ENCODE measurements at places on chromosomes 6 and 20. TPM values are rescaled to one million over a fixed set of nuclear protein-coding genes. Genes with fewer than 3 reads are reported as not detected.

- H3K4me1 ChIP-seq, result no peaks in the 10 kb centered on the region
- no peak for DNase-seq
- H3K27me3 ChIP-seq, result no peaks in the 10 kb centered on the region
Measured at GRCh38 chr20:46594725-46595124, 44.3 kb upstream of the OCSTAMP start.

Gene RSPO4
- not detected for total RNA-seq

Gene RAET1G
- total RNA-seq, result 2.2 TPM

DNA sequence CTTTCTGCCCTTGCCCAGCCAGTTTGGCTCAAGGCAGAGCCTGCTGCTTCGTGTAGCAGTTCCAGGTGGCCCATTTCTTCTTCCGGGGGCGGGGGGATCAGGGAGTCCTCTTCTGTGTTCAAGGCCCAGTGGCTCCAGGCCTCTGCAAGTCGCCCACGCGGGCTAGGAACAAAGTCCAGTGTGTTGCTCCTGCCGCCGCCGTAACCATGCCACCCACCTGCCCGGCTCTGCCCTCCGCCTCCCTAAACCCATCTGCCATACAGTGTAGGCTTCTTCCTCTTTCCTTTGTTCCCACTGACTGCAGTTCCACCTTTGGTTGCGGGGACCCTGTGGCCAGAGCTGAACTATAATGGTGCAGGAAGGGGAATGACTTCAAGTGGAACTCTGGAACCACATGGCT lies 43.9 kb upstream of the SRF start:
- H3K36me3 ChIP-seq, result peaks cover 18% of the 10 kb centered on the region
- H3K4me3 ChIP-seq, result no peak overlapping the region
- no peaks in the 10 kb centered on the region for H3K27me3 ChIP-seq
- no peak for DNase-seq

DNA sequence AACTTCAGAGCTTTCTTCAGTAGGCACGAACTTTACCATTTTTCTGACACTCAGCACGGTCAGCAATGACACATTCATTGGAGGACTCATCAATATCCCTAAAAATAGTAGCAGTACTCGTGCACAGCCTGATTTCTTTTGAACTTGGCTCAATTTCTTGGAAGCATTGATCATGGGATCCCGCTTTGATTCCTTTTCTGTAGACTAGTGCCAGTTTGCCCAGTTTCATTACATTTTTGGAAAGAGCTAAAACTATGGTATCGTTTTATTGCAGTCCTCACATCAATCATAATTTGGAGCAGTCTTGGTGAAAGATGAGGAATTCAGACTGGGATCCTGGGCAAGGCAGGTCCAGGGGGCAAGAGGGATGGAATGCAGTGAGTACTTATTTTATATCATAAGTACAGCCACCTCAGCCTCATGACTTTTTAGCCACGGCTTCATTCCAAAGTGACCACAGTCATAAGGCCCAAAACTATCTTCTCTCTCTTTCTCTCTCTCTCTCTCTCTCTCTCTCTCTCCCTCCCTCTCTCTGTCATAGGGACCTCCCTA lies 170.9 kb upstream of the AKAP12 start:
- peaks cover 16% of the 10 kb centered on the region for H3K36me3 ChIP-seq
- no peak overlapping the region for H3K4me3 ChIP-seq
- DNase-seq, result peak; percentile 62
- H3K27me3 ChIP-seq, result no peaks in the 10 kb centered on the region
- H3K4me1 ChIP-seq, result peaks cover 24% of the 10 kb centered on the region

GRCh38 chr20:49427751-49428518 lies 54.5 kb downstream of the KCNB1 start:
- no peak overlapping the region for H3K27ac ChIP-seq
- no peak for DNase-seq
- H3K36me3 ChIP-seq, result no peaks in the 10 kb centered on the region
- H3K27me3 ChIP-seq, result peaks cover 41% of the 10 kb centered on the region
- no peak overlapping the region for H3K4me3 ChIP-seq
- H3K4me1 ChIP-seq, result no peaks in the 10 kb centered on the region

GRCh38 chr20:32449890-32450401 lies 91.8 kb downstream of the ASXL1 start:
- peaks cover 89% of the 10 kb centered on the region for H3K36me3 ChIP-seq
- DNase-seq, result no peak
- no peak overlapping the region for H3K4me3 ChIP-seq
- H3K27ac ChIP-seq, result no peak overlapping the region
- H3K27me3 ChIP-seq, result no peaks in the 10 kb centered on the region

DNA sequence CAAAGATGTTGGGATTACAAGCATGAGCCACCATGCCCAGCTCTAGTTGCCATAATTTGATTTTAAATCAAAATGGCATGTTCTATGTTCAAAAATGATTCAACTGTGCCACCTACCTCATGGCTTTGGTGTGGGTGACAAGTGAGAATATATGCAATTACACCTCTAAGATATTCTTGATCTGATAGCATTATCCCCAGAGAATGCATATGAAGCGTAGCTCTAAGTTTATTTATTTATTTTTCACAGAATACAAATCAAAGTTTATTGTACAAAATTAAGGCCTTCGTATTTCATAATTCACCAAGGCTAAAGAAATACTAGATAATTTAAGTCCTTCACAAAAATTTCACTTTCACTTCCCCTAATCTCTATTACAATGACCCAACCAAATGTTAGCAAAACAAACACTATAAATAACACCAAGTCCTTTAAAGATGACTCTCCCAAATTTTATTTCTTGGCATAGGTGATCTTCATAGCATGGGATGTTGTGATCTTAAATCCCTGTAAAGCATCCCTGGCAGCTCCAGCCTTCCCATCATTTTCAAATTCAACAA lies 205.9 kb upstream of the TAB2 start:
- no peak for DNase-seq
- no peaks in the 10 kb centered on the region for H3K4me1 ChIP-seq
- H3K27me3 ChIP-seq, result peaks cover 27% of the 10 kb centered on the region
- H3K4me3 ChIP-seq, result no peak overlapping the region
- H3K36me3 ChIP-seq, result no peaks in the 10 kb centered on the region
- no peak overlapping the region for H3K27ac ChIP-seq

GRCh38 chr6:355373-356208 lies 36.0 kb upstream of the IRF4 start:
- no peak overlapping the region for H3K27ac ChIP-seq
- H3K4me1 ChIP-seq, result no peaks in the 10 kb centered on the region
- no peaks in the 10 kb centered on the region for H3K36me3 ChIP-seq
- H3K4me3 ChIP-seq, result no peak overlapping the region

GRCh38 chr6:42898891-42899361 lies 16.9 kb upstream of the PTCRA start:
- no peak overlapping the region for H3K4me3 ChIP-seq
- no peaks in the 10 kb centered on the region for H3K27me3 ChIP-seq
- peaks cover 3% of the 10 kb centered on the region for H3K4me1 ChIP-seq
- H3K36me3 ChIP-seq, result no peaks in the 10 kb centered on the region
- peak; percentile 63 for DNase-seq

- no peak overlapping the region for H3K4me3 ChIP-seq
- H3K27me3 ChIP-seq, result no peaks in the 10 kb centered on the region
- no peaks in the 10 kb centered on the region for H3K4me1 ChIP-seq
- no peak for DNase-seq
- no peaks in the 10 kb centered on the region for H3K36me3 ChIP-seq
Measured at GRCh38 chr6:105786890-105787655, 299.1 kb upstream of the PRDM1 start.

- no peaks in the 10 kb centered on the region for H3K36me3 ChIP-seq
- peaks cover 2% of the 10 kb centered on the region for H3K27me3 ChIP-seq
- DNase-seq, result no peak
- H3K4me1 ChIP-seq, result no peaks in the 10 kb centered on the region
- no peak overlapping the region for H3K4me3 ChIP-seq
- no peak overlapping the region for H3K27ac ChIP-seq
Measured at GRCh38 chr20:60097285-60097684, 139.1 kb downstream of the CDH26 start.

- no peak for DNase-seq
- peaks cover 8% of the 10 kb centered on the region for H3K4me1 ChIP-seq
- H3K27me3 ChIP-seq, result no peaks in the 10 kb centered on the region
- no peak overlapping the region for H3K27ac ChIP-seq
- no peak overlapping the region for H3K4me3 ChIP-seq
Measured at GRCh38 chr20:25230166-25230831, 17.6 kb upstream of the PYGB start.

DNA sequence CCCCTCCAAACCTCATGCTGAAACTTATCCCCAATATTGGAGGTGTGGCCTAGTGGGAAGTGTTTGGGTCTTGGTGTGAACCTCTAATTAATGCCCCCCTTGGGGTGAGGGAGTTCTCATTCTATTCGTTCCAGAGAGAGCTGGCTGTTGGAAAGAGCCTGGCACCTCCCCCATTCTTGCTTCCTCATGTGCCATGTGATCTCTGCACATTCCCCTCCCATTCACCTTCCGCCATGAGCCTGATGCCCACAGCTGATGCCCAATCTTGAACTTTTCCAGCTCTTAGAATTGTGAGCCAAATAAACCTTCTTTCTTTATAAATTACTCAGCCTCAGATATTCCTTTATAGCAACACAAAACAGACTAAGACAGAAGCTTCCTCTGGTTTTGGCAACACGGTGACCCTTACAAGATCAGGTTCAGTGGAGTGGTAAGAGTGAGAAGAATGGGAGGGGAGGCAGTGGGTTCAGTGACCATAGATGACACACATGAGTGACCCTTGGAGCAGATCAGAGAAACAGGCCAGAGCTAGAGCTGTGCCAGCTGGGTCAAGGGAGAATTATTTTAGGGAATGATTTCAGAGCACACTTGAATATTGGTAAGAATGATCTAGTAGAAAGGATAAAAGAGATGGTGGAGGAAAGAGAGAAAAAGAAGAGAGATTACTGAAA lies 176.4 kb downstream of the LY86 start:
- no peak overlapping the region for H3K4me3 ChIP-seq
- H3K36me3 ChIP-seq, result no peaks in the 10 kb centered on the region
- H3K27me3 ChIP-seq, result no peaks in the 10 kb centered on the region
- DNase-seq, result no peak
- no peak overlapping the region for H3K27ac ChIP-seq

DNA sequence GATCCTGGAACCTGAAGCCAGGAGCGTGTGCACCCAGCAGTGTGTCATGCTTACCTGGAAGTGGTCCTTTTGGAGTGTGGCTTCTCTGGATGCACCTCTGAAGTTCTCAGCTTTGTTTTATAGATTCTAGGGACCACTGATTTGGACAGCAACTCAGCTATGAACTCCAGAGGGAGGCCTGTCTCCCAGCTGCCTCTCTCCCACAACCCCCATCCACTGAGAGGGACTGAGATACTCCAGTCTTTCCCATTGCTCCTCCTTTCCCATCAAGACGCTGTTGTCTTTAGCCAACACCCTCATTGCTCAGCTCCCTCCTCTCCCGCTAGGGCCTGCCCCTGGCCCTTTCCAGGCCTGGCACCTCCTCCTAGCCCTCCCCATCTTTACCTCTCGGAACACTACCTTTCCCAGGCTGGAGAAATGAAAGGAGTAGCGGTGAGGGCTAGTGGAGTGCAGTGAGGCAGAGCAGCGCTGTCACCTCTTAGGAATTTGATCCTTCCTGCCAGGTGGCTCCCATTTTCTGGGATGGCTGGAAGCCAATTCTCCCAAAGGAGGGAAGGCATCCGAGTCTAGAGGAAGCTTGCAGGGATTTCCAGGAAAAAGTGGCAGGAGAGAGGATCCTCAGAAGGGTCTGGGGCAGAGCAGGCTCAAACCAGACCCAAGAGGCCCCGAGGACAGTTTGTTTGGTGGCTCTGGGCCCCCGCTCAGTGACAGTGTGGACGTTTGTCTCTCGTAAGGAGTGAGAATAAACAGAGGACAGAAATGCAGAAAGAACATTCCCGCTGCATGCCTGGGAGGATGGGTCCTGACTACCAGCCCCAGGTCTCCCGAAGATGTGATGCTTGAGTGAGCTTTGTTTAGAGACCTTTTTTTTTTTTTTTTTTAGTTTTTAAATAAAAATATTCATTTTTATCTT lies at the start of gene LRRN4:
TSS of gene LRRN4 (minus strand) at position 285 of the 913 bp plus-strand sequence. CDS start 1,261 bp downstream, outside the sequence.
- H3K27ac ChIP-seq, result no peak within 1 kb of the TSS
- peaks cover 3% of the 10 kb centered on the region for H3K4me1 ChIP-seq

DNA sequence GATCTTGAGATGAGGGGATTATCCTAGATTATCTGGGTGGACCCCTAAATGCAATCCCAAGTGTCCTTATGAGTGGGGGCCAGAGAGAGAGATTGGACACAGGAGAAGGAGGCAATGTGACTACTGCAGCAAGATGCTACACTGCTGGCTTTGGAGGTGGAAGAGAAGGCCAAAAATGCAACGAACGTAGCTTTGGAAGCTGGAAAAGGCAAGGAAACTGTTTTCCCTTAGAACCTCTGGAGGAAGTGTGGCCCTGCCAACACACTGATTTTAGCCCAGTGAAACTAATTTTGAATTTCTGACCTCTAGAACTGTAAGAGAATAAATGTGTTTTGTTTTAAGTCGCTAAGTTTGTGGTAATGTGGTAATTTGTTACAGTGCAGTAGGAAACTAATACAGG lies 15.7 kb downstream of the PPARD start:
- H3K27ac ChIP-seq, result no peak overlapping the region
- H3K27me3 ChIP-seq, result no peaks in the 10 kb centered on the region
- H3K4me3 ChIP-seq, result no peak overlapping the region
- no peak for DNase-seq

- H3K27ac ChIP-seq, result no peak overlapping the region
- H3K4me1 ChIP-seq, result no peaks in the 10 kb centered on the region
- H3K36me3 ChIP-seq, result no peaks in the 10 kb centered on the region
- DNase-seq, result no peak
Measured at GRCh38 chr6:169867751-169868191, 116.3 kb downstream of the ERMARD start.

DNA sequence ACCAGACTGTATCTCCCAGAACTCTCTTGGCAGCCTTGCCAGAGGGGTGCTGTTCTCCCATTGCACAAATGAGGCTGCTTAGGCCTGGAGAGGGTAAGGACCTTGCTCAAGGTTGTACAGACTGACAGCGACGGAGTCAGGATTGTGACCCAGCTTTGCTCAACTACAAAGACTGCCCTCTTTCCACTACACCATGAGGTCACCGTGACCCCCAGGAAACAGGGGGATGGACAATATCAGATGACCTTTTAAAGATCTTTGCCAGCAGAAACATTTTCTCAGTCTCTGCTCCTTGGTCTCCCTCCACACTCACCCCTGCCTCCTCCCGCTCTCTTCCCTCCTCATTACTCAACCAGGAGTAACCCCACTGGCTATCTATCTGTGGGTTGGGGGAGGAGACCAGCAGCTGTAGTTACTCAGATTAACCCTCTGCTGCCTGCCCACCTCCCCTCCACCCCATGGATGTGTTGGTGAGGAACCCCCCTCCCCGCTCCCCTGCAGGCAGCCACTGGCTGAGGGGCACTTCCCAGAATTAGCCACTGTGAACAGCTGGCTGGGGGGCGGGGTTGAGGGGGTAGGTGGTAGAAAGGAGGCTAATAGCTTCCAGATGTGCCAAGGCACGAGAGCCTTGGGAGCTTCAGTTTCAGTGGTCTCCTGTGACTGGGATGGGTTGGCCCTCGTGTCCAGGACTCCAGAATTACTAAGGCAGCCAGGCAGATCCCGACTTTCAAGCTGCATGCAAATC lies 26.9 kb upstream of the MRPS18A start:
- peaks cover 6% of the 10 kb centered on the region for H3K4me1 ChIP-seq
- peak; percentile 59 for DNase-seq
- H3K36me3 ChIP-seq, result no peaks in the 10 kb centered on the region
- H3K27ac ChIP-seq, result no peak overlapping the region

Gene LY6G6F
- not detected for total RNA-seq

All from IMR-90 (cell line).